Naive thymus-derived CD4-positive, alpha-beta T cell (primary cell): ENCODE measurements at places on chromosomes 5 and 9. TPM values are rescaled to one million over a fixed set of nuclear protein-coding genes. Genes with fewer than 3 reads are reported as not detected.

Gene UNC5A
- not detected for polyA plus RNA-seq

Gene GAPVD1
- polyA plus RNA-seq = 61.1 TPM

Gene WDR38
- polyA plus RNA-seq = not detected

Gene PCDHA1
- polyA plus RNA-seq = not detected

Gene SLC36A3
- polyA plus RNA-seq = not detected

- no peaks in the 10 kb centered on the region for H3K27me3 ChIP-seq
- no peak overlapping the region for H3K27ac ChIP-seq
- H3K4me3 ChIP-seq = no peak overlapping the region
- H3K4me1 ChIP-seq = no peaks in the 10 kb centered on the region
- no peak for DNase-seq
Observed at GRCh38 chr5:174617285-174617684, 107.1 kb upstream of the MSX2 start.

GRCh38 chr5:168699002-168699401 lies 119.8 kb upstream of the PANK3 start:
- no peaks in the 10 kb centered on the region for H3K27me3 ChIP-seq
- no peaks in the 10 kb centered on the region for H3K36me3 ChIP-seq
- H3K4me3 ChIP-seq = no peak overlapping the region
- no peak overlapping the region for H3K27ac ChIP-seq

DNA sequence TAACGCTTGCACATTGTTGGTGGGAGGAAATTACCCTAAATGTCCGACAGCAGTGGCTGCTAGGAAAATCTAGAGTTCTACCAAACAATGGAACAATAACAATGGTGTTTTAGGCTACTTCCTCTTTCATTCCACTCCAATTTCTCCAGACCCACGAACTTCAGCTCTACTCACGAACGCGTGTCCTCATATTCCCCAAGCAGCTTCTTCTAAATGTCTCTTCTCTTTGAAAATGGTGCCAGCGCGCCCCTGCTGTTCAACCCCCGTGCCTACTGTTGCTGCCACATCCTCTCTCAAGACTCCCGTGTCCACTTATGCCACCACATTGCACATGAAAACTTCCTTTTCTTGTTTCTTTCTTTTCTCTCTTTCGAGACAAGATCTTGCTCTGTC lies 25.6 kb downstream of the OR2V2 start:
- H3K4me1 ChIP-seq = peaks cover 23% of the 10 kb centered on the region
- H3K27me3 ChIP-seq = peaks cover 25% of the 10 kb centered on the region
- H3K27ac ChIP-seq = no peak overlapping the region
- peak overlapping the region; percentile 54 for H3K4me3 ChIP-seq
- no peak for DNase-seq
- no peaks in the 10 kb centered on the region for H3K36me3 ChIP-seq

- H3K4me1 ChIP-seq = no peaks in the 10 kb centered on the region
- no peak overlapping the region for H3K27ac ChIP-seq
- no peaks in the 10 kb centered on the region for H3K27me3 ChIP-seq
- H3K36me3 ChIP-seq = no peaks in the 10 kb centered on the region
Observed at GRCh38 chr5:124570285-124571035, 176.0 kb downstream of the ZNF608 start.

DNA sequence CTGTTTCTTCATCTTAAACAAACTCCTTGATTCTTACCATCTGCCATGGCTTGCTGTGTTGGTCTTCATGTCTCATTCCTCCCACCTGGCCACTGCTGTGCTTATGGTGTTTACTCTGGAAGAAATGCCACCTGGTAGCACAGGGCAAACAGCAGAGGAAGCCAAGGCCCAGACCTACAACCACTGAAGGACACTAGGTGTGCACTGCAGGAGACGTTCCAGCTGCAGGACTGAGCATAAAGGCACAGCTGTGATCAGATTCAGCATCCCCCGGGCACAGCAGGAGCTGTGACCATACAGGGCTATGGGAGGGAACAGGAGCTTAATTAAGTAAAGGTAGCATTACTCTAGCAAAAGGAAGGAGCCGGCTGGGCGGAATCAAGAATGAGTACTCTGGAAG lies 12.6 kb upstream of the GNAQ start:
- no peak overlapping the region for H3K4me3 ChIP-seq
- DNase-seq = no peak
- no peaks in the 10 kb centered on the region for H3K4me1 ChIP-seq
- H3K36me3 ChIP-seq = no peaks in the 10 kb centered on the region
- H3K27ac ChIP-seq = no peak overlapping the region
- no peaks in the 10 kb centered on the region for H3K27me3 ChIP-seq

DNA sequence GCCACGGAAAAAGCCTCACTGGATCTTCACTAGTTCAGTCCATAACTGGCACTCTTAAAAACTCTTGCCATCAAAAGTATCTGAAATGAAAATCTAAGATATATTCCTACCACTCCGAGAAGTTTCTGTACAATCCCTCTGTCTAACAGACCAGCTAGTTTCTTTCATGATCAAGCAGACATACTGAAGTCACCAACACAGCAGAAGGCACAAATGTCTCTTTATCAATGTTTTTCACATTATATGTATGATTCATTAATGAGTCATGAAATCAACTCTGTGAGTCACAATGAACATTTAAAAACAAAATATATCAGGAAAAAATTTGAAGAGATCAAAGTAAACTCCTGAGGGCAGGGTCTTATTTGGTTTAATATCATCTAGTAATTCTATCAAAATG lies 50.8 kb downstream of the F2R start:
- no peak overlapping the region for H3K27ac ChIP-seq
- no peak overlapping the region for H3K4me3 ChIP-seq

DNA sequence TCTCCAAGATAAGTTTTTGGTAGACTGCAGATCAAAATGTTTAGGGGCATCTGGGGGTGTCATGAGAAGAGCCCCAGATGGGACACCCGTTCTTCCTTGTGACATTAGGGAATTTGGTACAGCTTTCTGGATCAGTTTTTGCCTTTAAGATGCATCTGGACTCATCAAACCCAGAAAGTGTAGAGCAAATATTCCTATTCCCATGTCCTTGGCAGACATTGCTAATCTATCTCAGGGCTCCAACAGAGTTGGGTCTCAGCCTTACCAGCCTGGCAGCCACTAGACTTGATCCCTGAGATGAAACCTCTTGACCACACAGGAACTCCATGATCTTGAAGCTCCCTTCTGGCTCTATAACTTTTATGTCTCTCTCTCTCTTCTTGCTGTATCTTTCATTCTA lies 35.6 kb downstream of the ERGIC1 start:
- H3K27me3 ChIP-seq = no peaks in the 10 kb centered on the region
- no peaks in the 10 kb centered on the region for H3K36me3 ChIP-seq
- no peak for DNase-seq
- H3K4me1 ChIP-seq = no peaks in the 10 kb centered on the region

- DNase-seq = no peak
- H3K27ac ChIP-seq = no peak overlapping the region
- no peaks in the 10 kb centered on the region for H3K27me3 ChIP-seq
- no peak overlapping the region for H3K4me3 ChIP-seq
- no peaks in the 10 kb centered on the region for H3K36me3 ChIP-seq
Observed at GRCh38 chr5:68110264-68110663, 105.3 kb upstream of the PIK3R1 start.

DNA sequence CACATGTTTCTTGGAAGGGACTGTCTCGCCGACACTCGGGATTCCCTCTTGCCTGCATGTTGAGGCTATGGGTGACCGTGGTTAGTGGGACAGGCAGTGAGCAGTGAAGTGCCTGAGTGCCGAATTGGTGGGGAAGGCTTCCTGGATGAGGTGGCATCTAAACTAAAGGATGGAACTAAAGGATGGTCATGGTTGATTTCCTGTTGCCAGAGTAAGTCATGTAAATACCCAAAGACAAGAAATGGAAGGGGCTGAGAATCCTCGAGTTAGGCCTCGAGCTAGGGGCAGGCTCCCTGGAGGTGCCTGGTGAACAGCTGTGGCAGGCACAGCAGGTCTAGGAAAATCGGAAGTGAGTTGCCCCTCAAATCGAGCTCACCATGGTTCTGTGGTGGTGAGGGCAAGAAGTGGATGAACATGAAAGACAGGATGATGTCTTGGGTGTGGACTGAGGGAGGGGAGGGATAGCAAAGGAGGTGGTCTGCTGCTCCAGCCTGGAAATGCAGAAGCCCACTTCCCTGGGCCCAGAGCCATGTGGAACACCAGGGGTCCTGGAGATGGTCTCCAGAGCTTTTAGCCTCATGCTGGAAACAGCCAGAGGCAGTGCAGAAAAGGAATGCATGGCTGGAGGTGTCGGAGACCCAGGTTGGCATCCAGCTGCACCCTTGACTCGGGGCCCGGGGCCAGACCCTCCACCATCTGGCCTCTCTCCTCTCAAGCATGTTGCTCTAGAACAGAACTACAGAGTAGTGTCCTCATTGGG lies 12.2 kb downstream of the CD74 start:
- H3K27me3 ChIP-seq = no peaks in the 10 kb centered on the region
- peaks cover 3% of the 10 kb centered on the region for H3K4me1 ChIP-seq
- no peak overlapping the region for H3K27ac ChIP-seq
